CD4-positive, CD25-positive, alpha-beta regulatory T cell (primary cell): ENCODE measurements at places on chromosomes 3 and 15. TPM values are rescaled to one million over a fixed set of nuclear protein-coding genes. Genes with fewer than 3 reads are reported as not detected.

- DNase-seq, result no peak
- H3K27me3 ChIP-seq, result peaks cover 10% of the 10 kb centered on the region
- no peaks in the 10 kb centered on the region for H3K36me3 ChIP-seq
- no peak overlapping the region for H3K27ac ChIP-seq
Observed at GRCh38 chr3:134627831-134628230, 23.0 kb downstream of the KY start.

GRCh38 chr15:52441841-52442240 lies 86.8 kb downstream of the MYO5A start:
- no peak overlapping the region for H3K4me3 ChIP-seq
- DNase-seq, result no peak
- no peaks in the 10 kb centered on the region for H3K27me3 ChIP-seq
- H3K36me3 ChIP-seq, result peaks cover 2% of the 10 kb centered on the region
- H3K27ac ChIP-seq, result no peak overlapping the region

FSIP1 gene
- 0.25 TPM for total RNA-seq

DNA sequence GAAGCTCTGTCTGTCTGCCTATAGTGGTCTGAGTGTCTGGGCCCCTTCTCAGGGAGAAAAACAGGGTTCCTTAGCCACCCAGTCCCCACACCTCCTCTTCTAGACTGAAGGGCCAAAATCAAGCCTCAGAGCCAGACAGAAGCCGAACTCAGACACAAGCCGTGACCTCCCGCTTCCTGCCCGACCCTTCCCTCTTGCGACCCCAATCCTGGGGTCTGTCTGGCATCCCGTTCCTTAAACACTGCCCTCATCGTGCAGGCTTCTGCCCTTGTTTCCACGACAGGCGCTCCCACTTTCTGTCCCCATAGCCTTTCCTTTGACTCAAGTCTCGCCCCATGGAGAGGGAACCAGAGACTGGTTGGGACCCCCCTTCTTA lies 32.3 kb downstream of the EPHB3 start:
- DNase-seq, result no peak
- no peaks in the 10 kb centered on the region for H3K4me1 ChIP-seq
- no peak overlapping the region for H3K4me3 ChIP-seq

GRCh38 chr15:52485290-52485689 lies 43.4 kb downstream of the MYO5A start:
- H3K27me3 ChIP-seq, result no peaks in the 10 kb centered on the region
- peaks cover 89% of the 10 kb centered on the region for H3K4me1 ChIP-seq
- peak overlapping the region; percentile 55 for H3K27ac ChIP-seq
- no peaks in the 10 kb centered on the region for H3K36me3 ChIP-seq
- H3K4me3 ChIP-seq, result peak overlapping the region; percentile 37
- no peak for DNase-seq

DNA sequence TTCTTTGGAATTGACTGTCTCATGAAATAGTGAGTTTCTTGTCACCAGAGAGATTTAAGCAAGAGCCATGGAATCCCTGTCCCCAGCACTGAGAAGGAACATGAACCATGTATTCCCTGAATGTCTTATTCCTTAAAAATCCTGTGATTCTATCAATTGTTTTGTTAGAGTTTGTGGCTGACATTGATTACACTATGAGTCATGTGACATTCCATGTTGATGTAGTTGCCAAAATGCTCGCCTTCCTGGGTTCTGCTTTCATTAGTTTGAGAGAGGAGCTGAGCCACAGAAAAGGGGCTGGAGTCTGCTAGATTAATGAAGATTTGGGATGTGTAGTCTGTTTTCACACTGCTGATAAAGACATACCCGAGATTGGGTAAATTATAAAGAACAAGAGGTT lies 294.9 kb upstream of the CTDSPL start:
- H3K27ac ChIP-seq, result no peak overlapping the region
- H3K4me1 ChIP-seq, result no peaks in the 10 kb centered on the region
- H3K36me3 ChIP-seq, result no peaks in the 10 kb centered on the region
- DNase-seq, result no peak
- H3K4me3 ChIP-seq, result no peak overlapping the region
- H3K27me3 ChIP-seq, result no peaks in the 10 kb centered on the region

GRCh38 chr3:62374341-62375218 lies 1.2 kb upstream of the FEZF2 start:
- peaks cover 31% of the 10 kb centered on the region for H3K27me3 ChIP-seq
- DNase-seq, result no peak
- H3K27ac ChIP-seq, result no peak overlapping the region
- no peak overlapping the region for H3K4me3 ChIP-seq
- no peaks in the 10 kb centered on the region for H3K4me1 ChIP-seq
- no peaks in the 10 kb centered on the region for H3K36me3 ChIP-seq

GRCh38 chr3:47476644-47477199 lies 981 bp upstream of the SCAP start:
- no peak for DNase-seq
- H3K36me3 ChIP-seq, result no peaks in the 10 kb centered on the region
- peak overlapping the region; percentile 63 for H3K4me3 ChIP-seq
- H3K27ac ChIP-seq, result peak overlapping the region; percentile 71
- peaks cover 32% of the 10 kb centered on the region for H3K4me1 ChIP-seq
- no peaks in the 10 kb centered on the region for H3K27me3 ChIP-seq

SEMA6D gene
- not detected for total RNA-seq

DNA sequence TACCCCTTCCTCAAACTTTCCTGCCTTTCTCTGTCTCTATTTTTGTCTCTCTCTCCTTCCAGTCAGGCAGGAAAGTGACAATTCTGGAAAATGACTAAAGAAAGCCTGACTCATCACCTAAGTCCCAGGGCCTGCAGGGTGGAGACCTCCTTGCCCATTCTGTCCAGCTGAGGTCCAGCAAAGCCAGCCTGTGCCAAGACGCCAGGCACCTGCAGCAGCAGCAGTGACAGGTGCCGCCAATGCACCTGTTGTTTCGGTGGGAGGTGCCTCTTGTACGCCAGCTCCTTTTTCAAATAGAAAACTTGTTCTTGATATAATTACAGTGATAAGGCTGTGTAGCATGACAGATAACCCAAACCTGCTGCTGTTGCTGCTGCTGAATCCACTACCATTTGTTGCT lies 501.3 kb downstream of the NTRK3 start:
- no peaks in the 10 kb centered on the region for H3K36me3 ChIP-seq
- H3K4me3 ChIP-seq, result no peak overlapping the region
- no peaks in the 10 kb centered on the region for H3K27me3 ChIP-seq
- no peak overlapping the region for H3K27ac ChIP-seq

DNA sequence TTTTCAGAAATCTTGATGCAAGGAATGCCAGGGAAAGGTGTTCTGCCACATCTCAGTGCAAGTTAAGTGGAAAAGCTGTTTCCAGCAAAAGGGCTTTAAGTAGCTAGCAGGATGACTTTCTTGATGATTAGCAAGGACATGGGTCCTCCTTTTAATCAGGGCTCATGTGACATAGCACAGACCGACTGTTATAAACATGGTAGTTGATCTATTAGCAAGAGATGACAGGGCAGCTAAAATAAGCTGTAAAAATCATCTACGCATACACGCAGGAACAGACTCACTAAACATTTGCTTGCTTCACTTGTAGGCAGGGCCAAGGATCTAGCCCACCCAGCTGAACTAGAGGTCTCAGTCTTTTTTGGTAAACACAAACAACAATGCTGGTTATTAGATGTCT lies 69.0 kb downstream of the GOLIM4 start:
- H3K36me3 ChIP-seq, result no peaks in the 10 kb centered on the region
- H3K4me3 ChIP-seq, result no peak overlapping the region
- H3K27me3 ChIP-seq, result no peaks in the 10 kb centered on the region
- DNase-seq, result no peak

TRPM1 gene
- not detected for total RNA-seq

CEP97 gene
- 15.2 TPM for total RNA-seq

- DNase-seq, result no peak
- H3K36me3 ChIP-seq, result no peaks in the 10 kb centered on the region
- H3K27me3 ChIP-seq, result no peaks in the 10 kb centered on the region
- H3K27ac ChIP-seq, result no peak overlapping the region
- no peaks in the 10 kb centered on the region for H3K4me1 ChIP-seq
- H3K4me3 ChIP-seq, result no peak overlapping the region
Observed at GRCh38 chr3:40939741-40940130, 259.6 kb upstream of the CTNNB1 start.
